ENCODE measurements at places on chromosomes 2 and 18.

- no peak for DNase-seq
Observed at GRCh38 chr2:47499621-47500309, 96.8 kb downstream of the MSH2 start.

DNA sequence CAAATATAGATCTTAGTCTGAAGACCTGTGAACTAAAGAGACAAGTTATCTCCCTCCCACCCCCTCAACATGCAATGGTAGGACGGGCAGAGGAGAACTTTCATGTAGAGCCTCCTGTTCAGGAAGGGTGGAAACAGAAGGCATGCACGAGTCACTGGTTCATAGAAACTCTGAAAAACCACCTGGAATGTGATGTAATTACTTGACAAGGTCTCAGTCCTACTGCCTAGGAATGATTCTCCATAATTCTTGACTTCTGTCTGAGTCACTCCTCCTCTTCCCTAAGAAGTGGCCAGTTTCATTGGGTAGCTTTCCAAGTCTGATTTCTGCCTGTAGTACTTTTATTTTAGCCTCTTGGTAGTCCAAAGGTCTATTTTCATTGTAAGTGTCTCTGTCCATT, 277.3 kb downstream of the PTPRM start:
- no peak for DNase-seq

GRCh38 chr18:24560511-24560981, 100.1 kb downstream of the HRH4 start:
- no peak for DNase-seq

DNA sequence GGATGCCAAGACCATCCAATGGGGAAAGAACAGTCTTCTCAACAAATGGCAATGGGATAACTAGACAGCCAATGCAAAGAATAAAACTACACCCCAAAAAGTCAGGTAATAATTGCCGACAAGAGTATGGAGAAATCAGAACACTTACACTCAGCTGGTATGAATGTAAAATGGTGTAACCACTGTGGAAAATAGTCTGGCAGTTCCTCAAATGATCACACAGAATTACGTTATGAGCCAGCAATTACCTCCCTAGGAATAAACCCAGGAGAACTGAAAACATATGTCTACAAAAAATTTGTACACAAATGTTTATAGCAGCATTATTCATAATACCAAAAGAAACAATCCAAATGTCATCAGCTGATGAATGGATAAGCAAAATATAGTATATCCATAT, 8.8 kb downstream of the IWS1 start:
- DNase-seq = no peak

GRCh38 chr2:2851806-2852777, 521.0 kb upstream of the MYT1L start:
- no peak for DNase-seq

DNA sequence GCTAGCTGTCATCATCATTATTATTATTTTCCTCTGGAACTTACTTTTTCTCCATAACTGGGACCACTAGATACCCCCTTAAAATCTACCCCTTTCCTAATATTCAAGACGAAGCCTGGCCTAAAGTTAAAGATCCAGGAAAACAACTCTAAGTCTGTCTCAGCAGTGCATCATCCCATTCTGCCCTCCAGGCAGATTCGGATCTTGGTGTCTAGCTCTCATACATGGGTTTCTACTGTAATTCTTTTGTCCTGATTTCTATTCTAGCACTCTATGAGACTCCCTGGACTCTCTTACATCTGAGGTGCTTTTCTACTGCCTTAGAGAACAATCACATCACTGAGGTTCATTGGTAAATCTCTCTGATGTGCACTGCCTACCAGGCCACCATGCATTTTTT, 35.5 kb downstream of the MAP2 start:
- no peak for DNase-seq

GRCh38 chr2:15367715-15368114, 193.4 kb downstream of the NBAS start:
- no peak for DNase-seq

DNA sequence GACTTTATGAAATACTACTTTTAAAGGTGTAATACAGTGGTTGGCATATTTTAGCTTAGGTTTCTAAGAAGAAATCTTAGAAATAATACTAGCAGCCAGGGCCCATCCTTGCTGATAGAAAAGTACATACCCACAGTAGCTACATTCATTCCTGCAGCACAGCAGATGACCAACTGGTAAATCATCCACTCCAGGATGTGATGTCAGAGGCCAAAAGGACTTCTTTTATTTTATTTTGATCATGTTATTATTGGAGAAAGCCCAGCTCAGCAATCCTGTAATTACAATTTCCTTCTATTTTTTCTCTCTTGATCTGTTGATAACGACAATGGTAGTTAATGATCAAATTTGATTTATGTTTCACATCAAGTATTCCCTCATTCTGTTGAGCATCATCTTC, 18.0 kb upstream of the TTN start:
- DNase-seq = no peak

- no peak for DNase-seq
Observed at GRCh38 chr18:29226213-29226612, 1049.3 kb upstream of the CDH2 start.

DNA sequence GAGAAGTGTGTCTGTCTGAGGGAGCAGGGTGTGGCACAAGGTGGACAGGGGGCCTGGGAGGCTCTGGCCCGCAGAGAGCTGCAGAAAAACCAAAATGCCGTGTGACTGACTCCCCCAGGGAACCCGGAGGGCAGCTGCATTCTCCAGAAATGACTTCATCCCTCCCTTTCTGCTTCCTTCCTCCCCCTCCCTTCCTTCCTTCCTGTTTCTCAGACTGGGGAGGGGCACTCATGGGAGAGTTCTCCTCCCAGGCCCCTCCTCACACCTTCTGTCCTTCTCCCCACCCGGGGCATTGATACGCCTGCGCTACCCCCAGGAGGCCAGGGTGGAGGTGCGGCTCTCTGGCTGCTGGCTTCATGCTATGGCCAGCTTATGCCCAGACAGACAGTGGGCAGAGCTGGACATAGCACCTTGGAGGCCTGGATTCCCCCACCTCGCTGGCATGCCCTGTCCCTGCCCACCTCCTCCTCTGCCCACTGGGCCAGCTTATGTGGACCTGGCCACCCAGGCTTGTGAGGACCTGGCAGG, 8.2 kb upstream of the GPR17 start:
- no peak for DNase-seq

GRCh38 chr18:41113885-41114482, 841.0 kb upstream of the PIK3C3 start:
- DNase-seq = no peak

DNA sequence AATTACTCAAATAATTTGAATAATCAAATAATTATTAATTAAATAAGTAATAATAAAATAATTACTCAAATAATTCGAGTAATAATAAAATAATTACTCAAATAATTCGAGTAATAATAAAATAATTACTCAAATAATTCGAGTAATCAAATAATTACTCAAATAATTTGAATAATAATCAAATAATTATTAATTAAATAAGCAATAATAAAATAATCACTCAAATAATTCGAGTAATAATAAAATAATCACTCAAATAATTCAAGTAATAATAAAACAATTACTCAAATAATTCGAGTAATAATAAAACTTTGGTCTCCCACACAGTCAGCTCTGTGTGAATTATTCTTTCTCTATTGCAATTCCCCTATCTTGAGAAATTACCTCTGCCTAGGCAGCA, 30.0 kb upstream of the LINC00305 start:
- no peak for DNase-seq

GRCh38 chr2:28345619-28346018, 47.0 kb upstream of the FOSL2 start:
- no peak for DNase-seq

- DNase-seq = no peak
Observed at GRCh38 chr2:97785818-97786217, 72.4 kb downstream of the ZAP70 start.

GRCh38 chr2:74740741-74741431, 86.8 kb downstream of the SEMA4F start:
- no peak for DNase-seq

DNA sequence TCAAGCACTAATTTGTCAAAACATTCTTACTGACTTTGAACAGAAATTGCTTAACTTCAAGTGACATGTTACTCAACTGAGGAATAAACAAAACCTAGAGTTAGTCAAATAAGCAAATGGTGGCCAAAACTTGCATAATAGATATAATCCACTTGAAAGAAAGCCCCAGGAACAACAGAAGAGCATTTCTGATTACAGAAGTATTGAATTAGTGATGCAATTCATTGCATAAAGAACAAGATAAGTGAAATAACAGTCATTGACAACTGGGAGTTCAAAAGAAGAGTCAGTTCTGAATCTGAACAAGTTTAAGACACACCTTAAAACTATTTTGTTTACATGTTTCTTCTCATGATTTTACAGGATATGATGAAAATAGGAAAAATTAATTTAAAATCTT, 30.8 kb downstream of the COBLL1 start:
- no peak for DNase-seq

- DNase-seq = no peak
Observed at GRCh38 chr2:46703588-46703987, 212.0 kb downstream of the MCFD2 start.

Measured in activated CD8-positive, alpha-beta memory T cell treated with anti-CD3 and anti-CD28 coated beads for 24 hours (primary cell).